ENCODE measurements at places on chromosomes 1 and 21. TPM values are rescaled to one million over a fixed set of nuclear protein-coding genes. Genes with fewer than 3 reads are reported as not detected.
A peak's percentile ranks its signal among the peaks of the same experiment; 100 is the strongest.

GRCh38 chr1:234656070-234656895 lies 46.3 kb upstream of the IRF2BP2 start:
- no peaks in the 10 kb centered on the region for H3K27me3 ChIP-seq
- H3K4me3 ChIP-seq, result no peak overlapping the region
- H3K27ac ChIP-seq, result no peak overlapping the region
- no peaks in the 10 kb centered on the region for H3K36me3 ChIP-seq

- H3K27ac ChIP-seq, result peak within 1 kb of the TSS; percentile 99
- H3K4me1 ChIP-seq, result peaks cover 83% of the 10 kb centered on the region
- H3K4me3 ChIP-seq, result peak within 1 kb of the TSS; percentile 49
- no peaks in the 10 kb centered on the region for H3K27me3 ChIP-seq
Observed at GRCh38 chr1:161198897-161199431, at the start of gene ADAMTS4. TSS of gene ADAMTS4 (minus strand) at chr1:161199054. CDS start at chr1:161198627, 427 bp downstream.

DNA sequence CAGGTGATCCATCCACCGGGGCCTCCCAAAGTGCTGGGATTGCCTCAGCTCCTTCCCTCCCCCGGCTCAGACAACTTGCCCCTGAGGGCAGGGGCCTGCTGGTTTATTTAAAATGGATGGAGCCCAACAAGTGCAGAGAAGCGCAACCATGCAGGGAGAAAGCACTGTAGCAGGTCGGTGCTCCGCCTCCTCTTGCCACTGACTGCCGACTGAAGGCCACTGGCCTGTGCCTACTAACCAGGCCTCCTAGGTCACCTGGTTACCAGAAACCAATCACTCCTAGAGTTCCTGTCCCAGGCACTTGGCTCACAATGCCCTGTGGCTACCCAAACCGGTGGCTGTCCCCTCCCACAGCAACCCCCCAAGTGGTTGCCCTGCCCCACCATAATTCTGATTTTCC lies 35.9 kb downstream of the ZNF695 start:
- no peak overlapping the region for H3K27ac ChIP-seq
- no peaks in the 10 kb centered on the region for H3K27me3 ChIP-seq
- DNase-seq, result no peak
- no peaks in the 10 kb centered on the region for H3K4me1 ChIP-seq
- no peak overlapping the region for H3K4me3 ChIP-seq

- no peak overlapping the region for H3K27ac ChIP-seq
- H3K36me3 ChIP-seq, result no peaks in the 10 kb centered on the region
- no peak overlapping the region for H3K4me3 ChIP-seq
- no peaks in the 10 kb centered on the region for H3K4me1 ChIP-seq
Observed at GRCh38 chr1:236361909-236362590, 32.0 kb upstream of the EDARADD start.

DNA sequence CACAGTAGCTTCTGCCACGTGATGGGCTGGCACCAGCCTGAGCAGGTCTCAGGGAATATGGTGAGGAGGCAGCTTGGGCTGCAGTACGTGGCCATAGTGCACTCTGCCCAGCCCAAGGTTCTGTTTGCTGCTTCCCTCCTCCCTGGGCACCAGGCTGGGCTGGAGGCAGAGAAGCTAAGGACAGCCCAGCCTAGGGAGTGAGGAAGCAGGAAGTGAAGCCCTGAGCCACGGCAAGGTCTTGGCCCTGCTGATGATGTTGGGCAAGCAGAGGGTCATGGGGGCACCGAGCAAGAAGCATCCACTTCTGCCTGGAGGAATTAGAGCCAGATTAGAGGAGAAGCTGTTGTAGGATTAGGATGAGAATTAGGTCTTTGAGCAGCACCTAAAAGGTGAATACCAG lies 326.7 kb upstream of the VAMP3 start:
- DNase-seq, result no peak
- H3K27me3 ChIP-seq, result no peaks in the 10 kb centered on the region
- no peaks in the 10 kb centered on the region for H3K4me1 ChIP-seq
- H3K4me3 ChIP-seq, result no peak overlapping the region

DNA sequence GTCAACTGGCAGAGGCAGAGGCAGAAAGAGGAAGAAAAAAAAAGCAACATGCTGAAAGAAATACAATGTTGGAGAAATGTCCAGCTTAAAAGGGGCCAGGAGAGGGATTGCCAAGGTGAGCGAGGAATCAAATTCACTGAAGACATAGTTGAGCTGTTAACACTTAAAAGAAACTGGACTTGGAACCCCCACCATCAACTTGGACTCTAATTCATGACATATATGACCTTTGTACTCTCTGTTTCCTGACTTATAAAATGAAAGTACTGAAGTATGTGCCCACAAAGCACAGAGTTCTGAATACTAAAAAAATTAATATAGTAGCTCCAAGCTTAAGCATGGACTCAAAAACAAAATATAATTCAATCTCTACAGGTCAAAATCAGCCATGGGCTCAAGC lies 16.1 kb downstream of the PRR9 start:
- DNase-seq, result no peak
- no peaks in the 10 kb centered on the region for H3K36me3 ChIP-seq
- no peaks in the 10 kb centered on the region for H3K4me1 ChIP-seq

DNA sequence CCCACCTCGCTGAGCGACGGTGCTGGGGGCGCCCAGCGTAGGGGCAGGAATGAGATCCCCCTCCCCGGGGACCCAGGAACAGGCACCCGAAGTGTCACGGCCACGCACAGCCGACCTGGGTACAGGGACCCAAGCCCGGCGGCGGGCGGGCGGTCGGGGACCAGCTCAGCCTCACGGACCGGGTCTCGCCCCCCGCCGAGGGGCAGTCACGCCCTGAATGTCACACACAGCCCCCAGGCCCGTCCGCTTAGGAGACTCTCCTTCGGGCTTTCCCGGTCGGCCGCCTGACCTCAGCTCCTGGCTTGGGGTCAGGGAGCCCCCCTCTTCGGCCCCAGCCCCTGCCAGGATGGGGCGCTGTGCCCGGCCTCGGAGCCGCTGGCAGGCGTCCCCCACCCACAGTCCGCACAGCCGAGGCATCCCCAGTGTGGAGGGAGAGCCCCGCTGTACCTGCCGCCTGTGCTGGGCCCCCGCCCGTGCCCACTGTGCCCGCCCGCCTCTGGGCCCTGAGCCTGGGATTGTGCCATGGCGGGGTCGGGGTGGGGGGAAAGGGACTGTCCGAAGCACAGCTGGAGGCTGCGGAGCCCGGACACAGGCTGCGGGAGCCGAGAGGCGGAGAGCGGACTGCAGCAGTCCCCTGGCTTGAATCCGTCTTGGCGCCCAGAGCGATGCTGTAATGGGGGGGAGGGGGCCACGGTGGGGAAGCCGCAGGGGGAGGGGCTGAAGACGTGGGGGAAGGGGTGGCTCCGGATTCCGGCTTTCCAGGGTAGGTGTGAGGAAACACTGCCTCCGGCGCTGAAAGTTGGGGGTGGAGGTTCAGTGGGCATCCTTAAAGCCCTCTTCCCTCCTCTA lies 627 bp upstream of the DLGAP3 start:
- H3K27ac ChIP-seq, result no peak overlapping the region
- peak overlapping the region; percentile 47 for H3K4me3 ChIP-seq
- DNase-seq, result no peak
- H3K4me1 ChIP-seq, result peaks cover 6% of the 10 kb centered on the region
- no peaks in the 10 kb centered on the region for H3K36me3 ChIP-seq

GRCh38 chr1:38727684-38728584 lies 131.6 kb downstream of the RRAGC start:
- H3K4me3 ChIP-seq, result no peak overlapping the region
- no peak overlapping the region for H3K27ac ChIP-seq
- no peaks in the 10 kb centered on the region for H3K36me3 ChIP-seq
- peak; percentile 72 for DNase-seq

- DNase-seq, result no peak
- H3K4me3 ChIP-seq, result no peak overlapping the region
- H3K36me3 ChIP-seq, result no peaks in the 10 kb centered on the region
- H3K27ac ChIP-seq, result no peak overlapping the region
- H3K27me3 ChIP-seq, result no peaks in the 10 kb centered on the region
Observed at GRCh38 chr1:181140398-181140797, 51.9 kb downstream of the IER5 start.

DNA sequence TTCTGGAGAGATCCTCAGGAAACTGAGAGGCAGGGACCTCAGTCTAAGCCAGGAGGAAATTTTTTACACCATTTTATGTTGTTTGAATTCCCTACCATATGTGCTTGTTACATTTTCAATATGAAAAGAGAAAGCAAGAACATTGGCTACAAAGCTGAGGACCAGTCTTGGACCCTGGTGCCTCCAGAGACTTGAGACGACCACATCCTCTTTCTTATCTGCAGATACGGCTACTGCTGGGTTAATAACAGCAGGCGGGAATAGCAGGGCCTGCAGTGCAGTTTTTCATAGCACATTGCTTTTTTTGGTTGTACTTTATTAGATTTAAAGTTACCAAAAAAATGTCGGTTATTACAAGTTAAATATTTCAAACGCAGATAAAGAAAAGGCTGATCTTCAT lies 3.9 kb downstream of the KDM4A start:
- H3K4me3 ChIP-seq, result no peak overlapping the region
- peaks cover 16% of the 10 kb centered on the region for H3K4me1 ChIP-seq
- no peak for DNase-seq
- H3K27ac ChIP-seq, result no peak overlapping the region
- H3K36me3 ChIP-seq, result peaks cover 9% of the 10 kb centered on the region

- H3K4me3 ChIP-seq, result no peak overlapping the region
- H3K27me3 ChIP-seq, result no peaks in the 10 kb centered on the region
- H3K4me1 ChIP-seq, result peaks cover 13% of the 10 kb centered on the region
Observed at GRCh38 chr1:151286619-151287340, 4.7 kb downstream of the ZNF687 start.

DNA sequence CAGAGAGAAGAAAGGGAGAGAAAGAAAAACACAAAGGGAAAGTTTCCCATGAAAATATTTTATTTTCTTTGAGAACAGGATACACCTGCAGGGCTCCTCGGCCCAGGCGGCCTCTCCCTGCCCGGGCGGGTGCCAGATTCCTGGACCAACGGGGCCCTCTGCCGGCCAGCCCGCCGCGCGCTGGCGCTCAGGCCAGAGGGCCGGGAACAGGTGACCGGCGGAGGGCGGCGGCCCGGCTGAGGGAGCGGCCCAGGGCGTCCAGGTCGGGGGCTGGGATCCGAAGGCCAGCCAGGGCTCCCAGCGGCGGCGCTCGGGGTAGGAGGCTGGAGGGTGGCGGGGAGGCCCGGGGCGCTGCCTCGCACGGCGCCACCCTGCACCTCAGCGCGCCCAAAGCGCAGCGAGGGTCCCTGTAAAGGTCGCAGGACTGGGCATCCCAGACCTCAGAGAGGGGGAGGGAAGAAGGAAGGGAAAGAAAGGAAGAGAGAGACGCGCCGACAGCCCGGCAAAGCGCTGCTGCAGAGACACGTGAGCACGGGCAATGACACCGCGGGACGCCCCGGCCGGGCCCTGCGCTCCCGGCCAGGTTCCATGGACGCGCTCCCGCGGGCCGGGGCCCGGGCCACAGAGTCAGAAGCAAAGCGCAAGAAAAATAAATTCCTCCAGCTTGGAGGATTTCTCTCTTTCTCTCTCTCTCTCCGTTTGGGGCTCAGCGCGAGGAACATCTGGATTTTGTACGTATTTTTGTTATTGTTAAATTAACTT lies 927 bp downstream of the WNT9A start:
- DNase-seq, result peak; percentile 79
- peaks cover 47% of the 10 kb centered on the region for H3K4me1 ChIP-seq
- peak overlapping the region; percentile 85 for H3K27ac ChIP-seq
- no peaks in the 10 kb centered on the region for H3K36me3 ChIP-seq

GRCh38 chr1:1355416-1355815 lies 2.9 kb downstream of the MXRA8 start:
- peaks cover 14% of the 10 kb centered on the region for H3K4me1 ChIP-seq
- H3K4me3 ChIP-seq, result peak overlapping the region; percentile 58
- H3K36me3 ChIP-seq, result peaks cover 6% of the 10 kb centered on the region
- H3K27ac ChIP-seq, result peak overlapping the region; percentile 38
- no peak for DNase-seq

GRCh38 chr21:38948377-38949069 lies 142.8 kb downstream of the ETS2 start:
- no peaks in the 10 kb centered on the region for H3K27me3 ChIP-seq
- H3K4me1 ChIP-seq, result no peaks in the 10 kb centered on the region
- no peak for DNase-seq
- no peak overlapping the region for H3K4me3 ChIP-seq
- no peaks in the 10 kb centered on the region for H3K36me3 ChIP-seq

C1orf226 gene
- 1.6 TPM for polyA plus RNA-seq

GJA8 gene
- not detected for polyA plus RNA-seq

CLCA1 gene
- 0.06 TPM for polyA plus RNA-seq

ANGPTL3 gene
- not detected for polyA plus RNA-seq

PROK1 gene
- polyA plus RNA-seq, result 3.4 TPM

CCDC27 gene
- polyA plus RNA-seq, result not detected

Data from heart left ventricle (tissue), 16 donors.